ENCODE measurements at places on chromosomes 13 and 19.

DNA sequence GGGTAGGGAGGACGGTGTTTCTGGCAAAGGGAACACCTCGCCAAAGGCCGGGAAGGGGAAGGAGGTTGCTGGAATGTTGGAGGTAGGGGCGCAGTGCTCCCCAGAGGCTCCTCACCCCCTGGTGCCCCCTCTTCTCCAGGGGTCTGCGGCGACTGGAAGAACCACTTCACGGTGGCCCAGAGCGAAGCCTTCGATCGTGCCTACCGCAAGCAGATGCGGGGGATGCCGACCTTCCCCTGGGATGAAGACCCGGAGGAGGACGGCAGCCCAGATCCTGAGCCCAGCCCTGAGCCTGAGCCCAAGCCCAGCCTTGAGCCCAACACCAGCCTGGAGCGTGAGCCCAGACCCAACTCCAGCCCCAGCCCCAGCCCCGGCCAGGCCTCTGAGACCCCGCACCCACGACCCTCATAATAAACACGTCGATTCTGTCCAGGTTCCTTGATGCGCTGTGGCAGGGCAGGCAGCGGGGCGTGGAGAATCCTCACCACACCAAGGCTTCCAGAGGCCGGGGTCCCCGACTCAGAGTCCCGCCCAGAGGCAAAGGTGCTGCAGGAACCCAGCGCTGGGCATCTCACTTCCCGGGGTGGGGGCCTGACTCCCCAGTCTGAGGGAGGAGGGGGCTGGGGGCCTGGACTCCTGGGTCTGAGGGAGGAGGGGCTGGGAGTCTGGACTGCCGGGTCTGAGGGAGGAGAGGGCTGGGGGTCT lies 7.4 kb upstream of the SPACA4 start:
- no peak for DNase-seq

GRCh38 chr19:9130965-9131364 lies 4.2 kb upstream of the OR7G3 start:
- DNase-seq = no peak

DNA sequence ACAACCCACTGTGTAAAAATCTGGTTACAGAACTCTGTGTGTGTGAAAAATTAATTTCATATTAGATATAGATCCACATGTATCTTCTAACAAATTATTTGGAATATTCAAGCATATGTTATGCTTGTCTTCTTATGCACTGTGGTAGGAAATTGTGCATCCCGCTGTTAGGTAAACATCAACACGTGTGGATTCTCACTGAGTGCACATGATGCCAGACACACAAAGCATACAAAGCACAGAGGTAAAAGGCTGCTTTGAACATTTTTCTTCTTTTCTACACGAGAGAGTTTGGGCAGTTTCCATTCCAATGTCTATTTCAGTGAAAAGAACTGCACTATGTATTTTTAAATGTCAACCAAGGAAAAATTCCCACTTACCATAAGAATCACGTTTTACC lies 354.9 kb downstream of the PCDH9 start:
- DNase-seq = no peak

DNA sequence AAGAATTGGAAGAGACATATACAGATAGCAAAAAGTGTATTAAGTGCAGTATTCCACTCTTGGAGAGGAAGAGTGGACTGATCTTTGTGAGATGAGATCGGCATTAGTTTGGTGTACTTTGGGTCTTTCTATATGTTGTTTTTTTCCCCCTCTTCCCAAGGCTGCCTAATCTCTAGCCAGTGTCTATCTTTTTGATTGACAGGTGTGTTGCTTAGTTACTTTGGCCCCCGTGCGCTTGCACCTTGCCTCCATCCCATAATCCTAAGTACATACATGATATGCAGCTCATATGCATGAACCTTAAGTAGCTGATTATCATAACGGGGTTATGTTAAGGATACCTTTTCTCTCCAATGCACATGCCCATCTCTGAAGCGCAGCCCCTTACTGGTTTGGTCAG lies 4.3 kb upstream of the SLC7A10 start:
- DNase-seq = no peak

DNA sequence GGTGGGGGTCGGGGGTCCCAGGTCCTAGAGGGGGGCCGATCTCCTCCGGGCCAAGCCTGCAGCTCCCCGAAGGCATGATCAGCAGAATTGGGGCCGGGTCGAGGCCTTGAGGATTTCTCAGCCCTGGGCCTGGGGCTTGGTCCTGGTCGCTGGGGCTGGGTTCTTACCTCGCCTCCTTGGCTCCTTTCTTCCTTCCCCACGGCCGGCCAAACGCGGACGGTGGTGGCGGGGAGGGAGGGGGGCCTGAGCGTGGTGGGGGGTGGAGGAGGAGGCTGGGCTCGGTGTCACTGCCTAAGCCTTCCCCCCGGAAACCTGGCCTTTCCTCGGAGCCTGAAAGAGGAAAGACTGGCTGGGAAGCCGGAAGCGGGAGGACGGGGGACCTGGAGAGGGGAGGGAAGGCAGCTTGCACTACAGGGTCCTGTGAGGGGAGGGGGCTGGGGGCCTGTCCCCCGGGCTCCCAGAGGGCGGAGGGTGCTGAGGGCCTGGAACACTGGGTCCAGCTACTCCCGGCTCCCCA lies at the start of gene ZNF579:
TSS of gene ZNF579 (minus strand) at position 221 of the 517 bp plus-strand sequence. CDS start 1,209 bp downstream, outside the sequence.
- no peak for DNase-seq

DNA sequence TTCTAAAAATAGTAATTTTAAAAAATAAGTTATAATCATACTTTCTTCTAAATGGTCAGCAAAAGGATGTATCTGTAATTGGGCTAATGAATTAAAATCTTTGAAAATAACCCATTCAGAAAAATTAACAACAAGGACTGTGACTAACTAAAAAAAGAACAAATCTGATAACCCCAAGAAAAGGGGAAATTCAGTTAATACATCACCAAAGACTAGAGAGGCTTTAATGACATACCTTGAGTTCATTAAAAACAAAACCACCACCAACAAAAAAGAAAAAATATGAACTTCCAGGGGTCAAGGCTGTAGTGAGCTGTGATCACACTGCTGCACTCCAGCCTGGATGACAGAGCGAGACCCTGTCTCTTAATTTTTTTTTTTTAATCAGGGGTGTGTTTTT lies 121.8 kb downstream of the TBC1D4 start:
- no peak for DNase-seq

- peak; percentile 91 for DNase-seq
Measured at GRCh38 chr19:52689843-52690368, 44.9 kb downstream of the ZNF611 start.

DNA sequence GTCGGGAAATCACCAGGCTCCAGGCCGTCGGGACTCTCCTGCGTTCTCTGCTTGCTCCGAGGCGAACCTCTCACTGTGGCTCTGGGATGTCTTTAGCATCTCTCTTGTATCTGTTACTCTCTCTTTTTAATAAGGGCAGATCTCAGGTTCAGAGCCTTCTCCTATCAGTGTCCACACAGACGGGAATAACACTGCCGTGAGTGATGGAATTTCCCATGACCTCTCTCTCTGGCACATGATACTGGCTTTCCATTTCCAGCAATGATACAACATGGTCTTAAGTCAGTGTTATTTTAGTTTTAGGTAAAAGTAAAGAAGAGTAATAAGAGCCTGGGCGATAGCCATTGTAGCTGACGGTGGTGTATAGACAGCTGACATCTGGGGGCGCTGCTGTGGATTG lies 9.3 kb downstream of the ZNF444 start:
- no peak for DNase-seq
